NCI-H226 (cell line): ENCODE measurements at places on chromosomes 3 and 15.

DNA sequence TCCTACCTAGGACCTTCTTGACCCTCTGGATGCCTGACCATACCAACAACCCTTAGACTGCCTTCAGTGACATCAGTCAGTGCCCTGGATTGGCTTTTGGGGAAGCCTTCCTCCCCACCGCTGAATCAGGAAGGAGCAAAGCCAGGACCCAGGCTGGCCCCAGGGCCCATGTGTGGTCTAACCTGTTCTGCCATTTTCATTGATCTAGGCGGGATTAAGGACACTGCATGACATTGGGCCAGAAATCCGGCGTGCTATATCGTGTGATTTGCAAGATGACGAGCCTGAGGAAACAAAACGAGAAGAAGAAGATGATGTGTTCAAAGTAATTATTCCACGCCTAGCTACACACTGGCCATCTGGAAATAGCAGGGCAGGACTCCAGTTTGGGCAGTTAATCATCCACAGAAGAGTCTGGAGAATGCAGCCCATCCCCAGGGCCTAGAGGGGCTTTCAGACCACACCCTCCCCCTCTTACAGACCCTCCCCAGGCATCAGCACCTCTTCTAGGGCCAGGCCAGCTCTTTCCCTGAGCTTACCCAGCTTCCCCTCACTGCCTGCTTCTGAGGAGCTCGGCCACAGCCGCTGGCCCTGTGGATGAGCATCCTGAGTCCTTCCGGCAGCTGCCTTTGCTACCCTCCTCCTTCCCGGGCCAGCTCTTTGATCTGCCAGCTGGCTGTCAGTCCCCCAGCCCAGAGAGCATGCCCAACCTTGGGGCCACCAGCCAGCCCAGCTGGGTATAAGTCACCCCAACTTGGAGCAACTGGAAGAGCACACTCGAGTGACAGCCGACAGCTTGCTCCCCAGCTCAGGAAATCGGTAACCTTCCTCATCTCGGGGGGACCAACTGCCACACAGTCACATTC lies 45.9 kb downstream of the CHDH start:
- no peak for DNase-seq

GRCh38 chr15:47820057-47820746 lies 102.9 kb downstream of the SEMA6D start:
- peak; percentile 63 for DNase-seq

- DNase-seq, result no peak
Measured at GRCh38 chr3:51735039-51735438, 28.2 kb downstream of the GRM2 start.

- DNase-seq, result no peak
Measured at GRCh38 chr3:128935922-128936321, 56.5 kb downstream of the ACAD9 start.

- no peak for DNase-seq
Measured at GRCh38 chr15:33831646-33832045, 136.7 kb upstream of the CHRM5 start.

GRCh38 chr15:73394782-73395181 lies 26.0 kb upstream of the HCN4 start:
- DNase-seq, result no peak

GRCh38 chr3:132624790-132625189 lies 27.7 kb downstream of the ACKR4 start:
- DNase-seq, result no peak

DNA sequence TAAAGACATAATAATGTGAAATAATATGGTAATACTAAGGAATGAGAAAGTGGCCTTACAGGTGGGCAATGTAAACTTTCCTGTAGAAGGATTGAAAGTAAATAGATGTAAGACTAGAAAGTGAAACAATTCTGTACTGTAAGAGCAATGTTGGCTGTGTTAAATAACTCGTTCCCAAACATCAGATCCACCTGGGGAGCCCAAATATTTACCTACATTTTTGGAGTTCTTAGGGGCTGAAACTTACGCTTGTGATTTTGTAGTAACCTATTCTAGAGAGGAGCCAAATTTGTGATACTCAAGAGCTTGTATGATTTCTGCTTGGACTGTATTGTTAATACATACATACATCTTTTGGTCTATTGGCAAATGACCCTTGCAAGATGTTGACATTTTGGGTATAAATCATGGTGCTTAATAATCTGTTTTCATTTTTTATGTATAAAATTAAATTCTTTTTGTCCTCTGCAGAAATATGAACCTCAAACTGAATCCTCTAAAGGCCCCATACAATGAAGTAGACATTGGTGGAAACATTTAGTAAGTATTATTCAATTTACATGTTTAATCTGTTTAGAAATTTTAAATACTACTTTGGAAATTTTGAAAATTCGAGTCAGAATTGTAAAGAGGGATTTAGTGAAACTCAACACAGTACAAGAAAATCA lies 8.5 kb upstream of the CHD2 start:
- DNase-seq, result no peak

GRCh38 chr15:58762285-58762684 lies 8.8 kb upstream of the MINDY2 start:
- DNase-seq, result no peak

GRCh38 chr15:82846621-82847020 lies 37.2 kb downstream of the WHAMM start:
- DNase-seq, result no peak

GRCh38 chr15:33639978-33640377 lies 328.3 kb upstream of the CHRM5 start:
- DNase-seq, result no peak
